ENCODE measurements at places on chromosomes 5 and 9.

DNA sequence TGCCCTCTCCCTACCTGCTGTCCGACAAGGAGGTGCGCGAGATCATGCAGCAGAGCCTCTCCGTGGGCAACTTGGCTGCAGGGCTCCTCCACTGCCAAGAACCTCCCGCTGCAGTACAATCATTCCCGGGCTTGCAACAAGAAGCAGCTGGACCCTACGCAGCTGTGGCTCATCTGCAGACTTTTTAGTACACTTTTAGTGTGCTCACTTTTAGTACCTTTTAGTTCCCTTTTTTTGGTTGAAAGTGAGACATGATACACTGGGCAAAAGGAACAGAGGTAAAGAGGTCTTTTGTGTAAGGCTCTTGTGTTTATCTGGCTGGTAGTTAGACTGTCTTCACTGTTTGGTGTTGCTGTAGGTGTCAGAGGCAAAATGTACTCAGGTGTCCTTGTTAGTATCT, 58.1 kb upstream of the SPTLC1 start:
- no peaks in the 10 kb centered on the region for H3K4me1 ChIP-seq
- DNase-seq, result no peak
- H3K36me3 ChIP-seq, result no peaks in the 10 kb centered on the region

DNA sequence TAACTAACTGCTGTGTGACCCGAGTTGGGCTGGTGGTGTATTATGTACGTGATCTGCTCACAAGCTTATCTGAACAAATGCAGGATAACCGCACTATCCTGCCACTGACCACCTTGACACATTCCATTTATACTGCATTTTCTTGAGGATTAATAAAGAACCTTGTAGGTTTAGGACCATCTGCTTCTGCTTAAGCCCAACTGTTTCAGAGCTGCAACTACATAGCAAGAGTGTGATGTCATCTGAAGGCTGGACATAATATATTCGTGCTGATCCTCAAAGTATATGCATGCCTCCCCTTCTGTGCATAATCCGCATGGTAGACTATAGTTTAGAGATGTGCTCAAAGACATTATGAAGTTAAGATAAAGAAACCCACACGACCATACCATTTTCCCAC, 435.9 kb downstream of the BNC2 start:
- no peaks in the 10 kb centered on the region for H3K4me1 ChIP-seq
- H3K27me3 ChIP-seq, result peaks cover 6% of the 10 kb centered on the region
- H3K4me3 ChIP-seq, result no peak overlapping the region

- peak overlapping the region; percentile 89 for H3K27ac ChIP-seq
- DNase-seq, result no peak
- H3K36me3 ChIP-seq, result peaks cover under 1% of the 10 kb centered on the region
- H3K27me3 ChIP-seq, result peaks cover 4% of the 10 kb centered on the region
- peaks cover 63% of the 10 kb centered on the region for H3K4me1 ChIP-seq
Measured at GRCh38 chr9:129584136-129584535, 36.8 kb downstream of the C9orf50 start.

GRCh38 chr9:14270358-14271092, 43.4 kb downstream of the NFIB start:
- peaks cover 6% of the 10 kb centered on the region for H3K27me3 ChIP-seq
- no peak for DNase-seq
- no peak overlapping the region for H3K4me3 ChIP-seq
- H3K4me1 ChIP-seq, result peaks cover 1% of the 10 kb centered on the region

GRCh38 chr9:123927625-123928532, 2.0 kb downstream of the DENND1A start:
- peak overlapping the region; percentile 20 for H3K4me3 ChIP-seq
- H3K4me1 ChIP-seq, result peaks cover 32% of the 10 kb centered on the region
- peaks cover 14% of the 10 kb centered on the region for H3K36me3 ChIP-seq
- H3K27ac ChIP-seq, result no peak overlapping the region
- DNase-seq, result no peak

- H3K27me3 ChIP-seq, result peaks cover 8% of the 10 kb centered on the region
- DNase-seq, result peak; percentile 89
- H3K4me3 ChIP-seq, result peak within 1 kb of the TSS; percentile 95
- H3K4me1 ChIP-seq, result peaks cover 26% of the 10 kb centered on the region
- H3K27ac ChIP-seq, result peak within 1 kb of the TSS; percentile 93
Measured at GRCh38 chr5:56814963-56815657, at the start of gene MAP3K1. MAP3K1 (plus strand) TSS chr5:56815549; CDS start chr5:56815574, 25 bp downstream.

Measured in activated naive CD8-positive, alpha-beta T cell treated with anti-CD3 and anti-CD28 coated beads, Interleukin-2, amount 10 ng/mL, durations not matched to agents 7 days and 5 days (primary cell).